Caco-2 (cell line): ENCODE measurements at places on chromosomes 1 and 21. TPM values are rescaled to one million over a fixed set of nuclear protein-coding genes. Genes with fewer than 3 reads are reported as not detected.

GRCh38 chr1:116306840-116307442 is 66.1 kb upstream of the ATP1A1 start:
- no peak overlapping the region for H3K27ac ChIP-seq
- H3K36me3 ChIP-seq, result no peaks in the 10 kb centered on the region
- H3K27me3 ChIP-seq, result no peaks in the 10 kb centered on the region
- DNase-seq, result no peak

DNA sequence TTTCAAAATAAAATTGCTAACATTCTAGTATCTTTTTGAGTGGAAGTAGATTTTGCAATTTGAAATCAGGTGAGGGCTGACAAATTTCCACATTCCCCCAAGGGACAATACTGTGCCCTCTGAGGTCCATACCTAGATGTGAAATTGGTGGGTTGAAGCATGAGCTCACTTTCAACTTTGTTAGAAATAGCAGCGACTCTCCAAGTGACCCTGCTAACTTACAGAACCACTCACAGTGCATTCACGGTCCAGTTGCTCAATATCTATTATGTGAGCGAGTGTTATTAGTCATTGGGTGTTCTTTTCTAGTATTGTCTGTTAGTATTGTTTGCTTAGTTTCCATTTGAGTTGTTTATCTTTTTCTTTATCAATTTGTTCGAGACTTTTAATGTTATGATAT is 53.6 kb upstream of the ASB17 start:
- no peak overlapping the region for H3K27ac ChIP-seq
- H3K27me3 ChIP-seq, result no peaks in the 10 kb centered on the region
- DNase-seq, result no peak

Gene SPRR2E
- total RNA-seq, result not detected in 2 replicates

DNA sequence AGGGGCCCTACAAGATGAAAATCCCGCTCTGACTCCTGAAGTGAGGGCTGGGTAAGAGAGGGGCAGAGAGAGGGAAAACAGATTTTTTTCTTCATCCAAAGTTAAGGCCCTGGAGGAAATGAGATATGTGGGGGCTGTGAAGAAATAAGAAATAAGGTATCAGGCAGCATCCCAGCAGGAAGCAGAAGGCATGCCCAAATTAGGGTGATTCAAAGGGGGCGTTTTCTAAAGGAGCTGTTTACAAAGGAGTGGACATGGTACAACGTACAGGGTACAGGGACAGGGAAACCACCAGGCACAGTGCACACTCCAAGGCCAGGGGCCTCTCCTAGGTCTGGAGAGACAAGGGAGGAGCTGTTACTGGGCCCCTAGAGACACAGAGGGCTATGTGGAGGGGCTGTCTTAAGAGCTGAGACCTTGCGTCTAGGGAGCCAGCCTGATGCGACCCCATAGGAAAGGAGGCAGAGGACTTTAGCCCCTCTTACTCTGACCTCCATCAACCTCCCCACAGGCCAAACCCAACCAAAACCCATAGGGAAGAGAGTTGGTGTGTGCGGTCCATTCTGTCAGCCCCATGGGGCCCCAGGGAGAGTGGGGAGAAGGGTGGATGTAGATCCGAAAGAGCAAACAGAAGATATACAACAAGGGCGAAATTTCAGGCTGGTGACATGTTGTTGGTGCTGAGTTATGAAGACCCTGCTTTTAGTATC is 38.6 kb downstream of the STYXL2 start:
- no peaks in the 10 kb centered on the region for H3K4me1 ChIP-seq
- no peak overlapping the region for H3K27ac ChIP-seq
- H3K36me3 ChIP-seq, result no peaks in the 10 kb centered on the region
- no peak overlapping the region for H3K4me3 ChIP-seq

Gene VASH2
- total RNA-seq, result 2.9 and 3.2 TPM in 2 replicates

DNA sequence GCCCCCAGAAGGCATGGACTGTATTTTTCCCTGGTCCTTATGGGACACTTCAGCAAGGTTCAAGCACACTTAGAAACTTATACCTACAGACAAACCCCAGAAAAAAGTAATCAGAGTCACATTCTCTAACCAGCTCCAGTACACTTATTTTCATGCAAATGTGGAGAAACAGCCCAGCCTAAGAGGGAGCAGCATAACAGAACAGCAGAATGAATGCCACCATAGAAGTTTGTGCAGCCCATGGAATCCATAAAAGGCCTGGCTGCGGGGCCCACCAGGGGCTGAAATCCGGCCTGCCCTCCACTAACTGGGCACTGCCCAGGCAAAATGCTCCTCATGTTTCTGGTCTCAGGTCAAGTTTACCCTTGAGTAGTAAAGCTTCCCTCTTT is 60.4 kb upstream of the ATP1A1 start:
- H3K4me3 ChIP-seq, result no peak overlapping the region
- no peaks in the 10 kb centered on the region for H3K27me3 ChIP-seq
- no peak overlapping the region for H3K27ac ChIP-seq
